ENCODE measurements at places on chromosomes 3 and 15. TPM values are rescaled to one million over a fixed set of nuclear protein-coding genes. Genes with fewer than 3 reads are reported as not detected.

DNA sequence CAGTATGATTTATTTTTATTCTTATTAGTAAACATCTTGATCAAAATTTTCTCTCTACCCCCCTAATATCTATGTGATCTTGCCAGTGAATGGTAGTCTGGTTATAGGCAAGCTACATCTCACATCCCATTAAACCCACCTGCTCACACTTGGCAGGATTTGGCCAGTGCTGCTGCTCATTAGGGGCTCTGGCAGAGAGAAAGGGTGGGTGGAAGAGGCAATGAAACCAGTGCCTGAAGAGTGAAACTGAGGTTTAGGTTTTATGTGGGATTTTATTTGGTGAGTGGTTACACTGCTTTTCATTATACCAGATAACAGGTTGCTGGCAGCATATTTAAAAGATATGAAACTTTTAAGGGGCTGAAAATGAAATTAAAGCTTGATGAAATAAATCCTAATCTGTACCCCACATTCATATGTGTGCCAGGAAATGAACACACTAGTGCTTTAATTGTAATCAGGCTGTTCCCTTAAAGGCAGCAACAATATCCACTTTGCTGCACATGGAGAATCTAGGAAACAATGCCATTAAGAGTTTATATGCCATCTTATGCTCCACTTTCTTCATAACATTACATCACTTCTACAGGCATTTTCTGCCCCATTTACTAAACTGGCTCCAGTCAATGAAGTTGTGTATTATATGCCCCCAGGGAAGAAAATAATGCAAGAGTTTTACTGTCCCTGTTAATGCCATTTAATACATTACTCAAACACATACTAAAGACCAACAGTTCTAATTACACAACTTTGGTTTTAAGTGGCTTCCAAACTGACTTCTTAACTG is 688.7 kb downstream of the MECOM start:
- peak; percentile 10 for ATAC-seq

The SFMBT1 gene
- total RNA-seq, result 21.7 TPM

DNA sequence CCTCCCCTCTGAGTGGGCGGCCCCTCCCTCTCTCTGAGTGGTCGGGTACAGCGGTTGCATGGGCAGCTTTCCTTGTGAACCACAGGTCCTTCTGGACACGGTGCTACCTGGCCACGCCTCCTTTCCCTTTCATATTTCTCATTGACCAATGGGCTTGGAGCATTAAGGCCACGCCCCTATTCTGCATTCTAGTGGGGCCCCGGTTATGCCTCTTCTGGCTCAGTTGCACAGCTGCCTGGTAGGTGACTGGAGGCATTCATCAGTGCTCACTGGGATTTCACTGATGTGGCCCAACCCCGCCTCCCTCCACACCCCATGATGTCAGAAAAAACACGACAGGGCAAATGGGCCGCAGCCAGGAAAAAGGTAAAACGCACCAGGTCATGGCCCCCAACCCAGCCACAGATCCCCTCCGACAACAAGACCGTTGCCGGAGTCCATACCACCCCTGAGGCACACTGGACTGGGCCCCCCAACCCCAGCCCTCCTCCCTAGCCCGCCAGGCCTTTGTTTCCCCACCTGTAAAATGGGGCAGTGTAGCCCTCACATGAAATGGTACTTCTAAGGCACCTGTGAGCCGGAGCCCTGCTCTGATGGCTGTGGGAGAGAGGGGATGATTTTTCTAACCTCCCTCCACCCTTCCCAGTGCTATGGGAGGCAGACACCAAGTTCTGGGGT is 26.3 kb downstream of the NGRN start:
- ATAC-seq, result no peak

DNA sequence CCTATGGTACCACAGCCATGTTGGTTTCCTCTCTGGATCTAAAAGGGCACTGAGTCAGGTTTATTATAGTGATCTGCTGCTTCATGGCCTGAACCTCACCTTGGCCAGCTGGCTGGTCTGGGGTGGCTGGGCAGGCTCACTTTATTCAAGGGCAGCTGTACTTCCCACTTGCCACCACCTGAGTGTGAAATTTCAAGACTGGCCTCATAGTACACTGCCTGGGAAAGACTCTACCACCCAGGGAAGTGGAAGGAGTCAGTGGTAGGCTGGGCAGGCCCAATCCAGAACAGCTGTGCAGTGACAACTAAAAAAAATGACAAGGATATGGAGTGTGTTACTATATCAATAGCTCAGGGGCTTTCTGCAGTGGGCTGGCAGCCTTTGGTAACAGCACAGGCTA is 8.8 kb downstream of the SNUPN start:
- no peak for ATAC-seq

GRCh38 chr15:78212008-78212407 is 22.4 kb downstream of the ACSBG1 start:
- no peak for ATAC-seq

DNA sequence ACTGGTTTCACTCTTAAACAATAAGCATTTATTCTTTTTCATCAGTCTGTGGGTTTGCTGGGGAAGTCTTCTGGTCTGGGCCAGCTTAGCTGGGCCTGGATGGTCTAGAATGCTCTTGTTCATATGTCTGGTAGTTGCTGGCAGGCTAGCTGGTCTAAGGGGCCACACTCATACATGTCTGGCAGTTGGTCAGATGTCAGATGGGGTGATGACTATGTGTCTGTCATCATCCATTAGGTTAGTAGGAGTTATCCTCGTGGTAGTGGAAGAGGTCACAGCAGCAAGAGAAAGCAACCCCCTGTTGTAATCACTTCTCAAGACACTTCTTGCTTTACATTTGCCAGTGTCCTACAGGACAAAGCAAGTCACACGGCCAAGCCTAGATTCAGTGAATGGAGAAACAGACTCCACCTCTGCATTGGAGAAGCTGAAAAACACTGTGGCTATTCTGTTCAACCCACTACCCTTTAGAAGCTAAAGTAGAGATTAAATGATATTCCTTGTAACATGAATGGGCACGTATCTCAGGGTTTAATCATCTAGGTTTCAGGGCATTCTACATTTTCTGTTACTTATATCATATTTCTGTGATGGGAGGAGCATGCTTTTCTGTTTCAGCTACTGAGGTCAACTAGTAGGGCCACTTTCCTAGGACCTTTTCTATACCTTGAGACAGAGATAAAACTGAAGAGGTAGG is 5.5 kb upstream of the ARID3B start:
- ATAC-seq, result no peak

- ATAC-seq, result no peak
Observed at GRCh38 chr3:5437296-5437782, 249.8 kb downstream of the EDEM1 start.

Data from gastroesophageal sphincter (tissue), 4 donors.